Activated T-helper 1 cell treated with anti-CD3 and anti-CD28 coated beads, Interleukin-12 subunit alpha, Interleukin-12 subunit beta, Interleukin-2, Interleukin-4 antibody, amounts not matched to agents 30 ng/mL and 10 ng/mL and 1 ng/mL, durations not matched to agents 14 hours and 24 hours and 36 hours (primary cell): ENCODE measurements at places on chromosomes 12 and 14.

GRCh38 chr12:96020314-96021003 is 14.9 kb downstream of the LTA4H start:
- no peak for DNase-seq

GRCh38 chr12:126860210-126860609 is 1406.8 kb upstream of the TMEM132C start:
- DNase-seq: no peak

DNA sequence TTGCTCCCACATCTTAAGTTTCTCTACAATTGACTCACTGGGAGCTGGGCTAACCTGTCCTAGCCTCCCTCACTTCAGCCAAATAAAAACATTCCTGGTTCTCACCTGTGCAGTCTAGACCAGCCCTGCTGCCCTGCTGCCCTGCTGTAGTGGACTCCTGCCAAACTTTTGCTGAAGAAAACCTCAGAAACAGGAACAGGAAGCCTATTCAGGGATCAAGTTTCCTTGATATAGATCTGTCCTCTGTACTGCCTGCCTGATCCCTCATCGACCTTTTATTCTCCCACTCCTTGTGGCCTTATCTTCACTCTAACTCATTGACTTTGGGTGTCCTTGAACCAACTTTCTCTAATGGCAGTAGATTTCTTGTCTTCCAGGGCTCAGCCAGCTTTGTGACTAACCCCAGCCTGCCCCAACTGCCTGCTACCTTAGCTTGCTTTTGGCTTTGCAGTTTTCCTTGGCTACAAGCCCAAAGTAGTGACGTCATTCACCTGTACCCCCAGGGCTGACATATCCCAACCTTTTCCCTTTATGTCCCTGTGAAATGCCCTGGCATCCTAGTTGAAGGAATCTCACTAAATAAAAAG is 234.8 kb downstream of the DUSP6 start:
- no peak for DNase-seq

DNA sequence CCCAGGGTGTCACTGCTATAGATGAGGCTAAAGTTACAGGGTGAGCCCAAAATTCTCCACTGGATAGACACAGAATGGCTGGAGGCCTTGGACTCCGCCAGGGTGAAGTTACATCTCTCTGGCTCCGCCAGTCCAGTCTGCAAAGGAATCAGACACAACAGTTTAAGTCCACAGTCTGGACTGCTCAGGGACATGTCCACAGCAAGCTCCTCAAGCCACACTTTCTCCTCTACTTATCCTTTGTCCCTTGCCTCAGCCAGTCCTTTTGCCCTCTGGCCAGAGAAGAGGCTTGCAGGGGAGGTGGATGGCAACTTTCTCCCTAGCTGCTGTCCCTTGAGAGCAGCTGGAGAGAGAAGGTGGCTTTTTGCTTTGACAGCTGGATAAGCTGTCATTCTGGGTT is 28.0 kb downstream of the PTPRB start:
- DNase-seq: no peak

DNA sequence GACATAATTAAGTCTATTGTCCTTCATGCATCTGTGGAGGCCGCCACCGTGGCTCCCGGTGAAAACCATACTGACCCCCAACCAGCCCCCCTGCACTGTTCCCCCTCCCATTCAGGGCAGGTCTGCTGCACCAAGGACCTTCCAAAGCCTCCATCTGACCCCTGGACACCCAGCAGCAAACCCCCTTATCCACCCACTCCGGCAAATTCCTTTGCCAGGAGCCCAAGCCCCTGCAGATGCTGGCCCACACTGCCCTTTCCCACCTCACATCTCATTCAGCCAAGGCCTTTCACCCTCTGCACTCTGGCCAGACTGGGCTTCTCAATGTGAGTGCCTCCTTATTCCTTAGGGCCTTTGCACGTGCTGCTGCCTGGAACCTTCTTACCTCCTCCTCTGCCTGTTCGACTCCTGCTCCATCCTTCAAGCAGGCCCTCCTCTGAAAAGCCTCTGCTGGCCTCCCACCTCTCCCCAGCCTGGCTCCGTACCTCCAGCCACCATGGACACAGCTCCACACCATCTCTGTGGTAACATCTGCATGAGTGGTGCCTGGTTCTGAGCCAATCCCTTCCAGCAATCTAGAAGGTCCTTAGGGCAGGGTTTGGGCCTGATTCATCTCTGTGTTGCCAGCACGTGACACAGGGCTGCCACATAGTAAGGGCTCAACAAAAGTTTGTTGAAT is 230.7 kb downstream of the BCL11B start:
- no peak for DNase-seq

DNA sequence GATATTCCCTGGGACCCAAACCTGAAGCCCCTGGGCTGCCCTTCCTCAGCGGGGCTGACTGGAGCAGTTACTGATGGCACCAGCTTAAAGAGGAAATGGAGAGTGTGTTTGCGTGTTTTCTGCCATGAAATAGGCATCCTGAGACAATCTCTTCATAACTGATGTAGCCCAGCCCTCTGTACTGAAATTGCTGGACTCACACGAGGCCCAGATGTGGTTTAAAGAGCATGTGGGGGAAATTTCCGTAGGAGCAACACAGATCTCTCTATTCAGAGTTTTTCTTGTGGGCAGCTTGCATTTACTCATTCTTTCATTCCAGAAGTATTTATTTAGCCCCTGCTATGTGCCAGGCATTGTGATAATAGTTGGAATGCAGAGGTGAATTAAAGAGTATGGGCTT is 782.1 kb upstream of the TBX3 start:
- DNase-seq: no peak

DNA sequence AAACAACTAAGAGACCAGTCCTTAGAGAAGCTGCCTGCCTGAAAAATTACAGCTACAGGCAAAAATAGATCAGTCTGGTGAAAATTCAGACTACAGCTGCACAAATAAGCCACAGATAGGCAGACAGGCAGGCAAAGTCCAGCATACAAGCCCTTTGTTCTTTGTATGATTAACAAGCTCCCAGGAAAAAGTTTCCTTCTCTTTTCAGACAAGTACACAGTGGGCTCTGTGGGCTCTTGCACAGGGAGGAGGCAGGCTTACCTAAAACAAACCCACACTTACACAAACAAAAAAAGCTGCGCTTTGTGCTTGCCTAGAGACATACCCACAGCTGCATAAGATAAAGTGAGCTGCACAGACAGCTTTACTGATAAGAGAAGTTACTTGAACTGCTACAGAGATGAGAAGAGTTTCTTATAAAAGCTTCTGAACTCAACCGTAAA is 7.7 kb downstream of the OR6C68 start:
- DNase-seq: no peak

- no peak for DNase-seq
Measured at GRCh38 chr12:109264943-109265650, 44.0 kb downstream of the FOXN4 start.

- no peak for DNase-seq
Measured at GRCh38 chr14:53161758-53162435, 8.8 kb upstream of the DDHD1 start.

- DNase-seq: no peak
Measured at GRCh38 chr12:131734336-131735152, 23.7 kb downstream of the SFSWAP start.

DNA sequence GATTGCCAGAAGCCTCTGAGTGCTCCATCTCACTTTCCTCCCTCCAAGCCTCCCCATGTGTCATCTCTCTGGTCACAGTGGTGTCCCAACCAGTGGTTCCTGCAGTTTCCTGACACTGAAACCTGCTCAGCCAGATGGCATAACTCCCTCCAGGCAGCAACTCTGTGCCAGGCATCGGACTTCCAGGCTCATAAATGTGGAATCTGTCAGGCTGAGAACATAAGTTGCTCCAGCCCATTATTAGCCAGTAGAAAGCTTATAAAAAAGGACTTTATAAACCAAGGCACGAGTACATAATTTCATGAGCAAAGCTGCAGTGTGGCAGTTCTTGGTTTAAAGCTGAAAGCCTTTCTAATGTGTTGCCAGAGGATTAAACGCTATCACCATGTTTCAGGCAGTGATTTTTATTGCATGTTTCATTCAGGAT is 194.3 kb downstream of the DACT1 start:
- DNase-seq: no peak

- no peak for DNase-seq
Measured at GRCh38 chr12:76329159-76329558, 19.1 kb downstream of the BBS10 start.

GRCh38 chr14:74239848-74240793 is 872 bp downstream of the VSX2 start:
- DNase-seq: no peak

DNA sequence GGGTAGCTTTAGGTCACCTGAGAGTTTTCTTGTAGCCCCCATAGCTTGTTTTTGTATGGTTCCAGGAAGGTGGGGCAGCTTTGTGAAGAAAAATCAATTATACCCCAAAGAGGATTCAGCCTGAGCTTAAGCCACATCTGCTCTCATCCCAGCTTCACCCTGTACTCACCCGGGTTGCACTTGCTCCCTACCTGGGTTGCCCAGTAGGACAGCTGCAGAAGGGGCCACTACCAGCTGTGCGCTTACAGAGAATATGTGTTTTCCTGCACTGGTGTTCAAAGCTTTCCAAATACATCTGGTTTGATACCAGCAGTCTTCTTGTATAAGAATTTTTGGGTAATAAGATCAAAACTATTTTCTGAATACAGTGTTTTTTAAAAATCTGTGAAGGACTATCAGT is 3.0 kb upstream of the SLC38A1 start:
- DNase-seq: no peak

DNA sequence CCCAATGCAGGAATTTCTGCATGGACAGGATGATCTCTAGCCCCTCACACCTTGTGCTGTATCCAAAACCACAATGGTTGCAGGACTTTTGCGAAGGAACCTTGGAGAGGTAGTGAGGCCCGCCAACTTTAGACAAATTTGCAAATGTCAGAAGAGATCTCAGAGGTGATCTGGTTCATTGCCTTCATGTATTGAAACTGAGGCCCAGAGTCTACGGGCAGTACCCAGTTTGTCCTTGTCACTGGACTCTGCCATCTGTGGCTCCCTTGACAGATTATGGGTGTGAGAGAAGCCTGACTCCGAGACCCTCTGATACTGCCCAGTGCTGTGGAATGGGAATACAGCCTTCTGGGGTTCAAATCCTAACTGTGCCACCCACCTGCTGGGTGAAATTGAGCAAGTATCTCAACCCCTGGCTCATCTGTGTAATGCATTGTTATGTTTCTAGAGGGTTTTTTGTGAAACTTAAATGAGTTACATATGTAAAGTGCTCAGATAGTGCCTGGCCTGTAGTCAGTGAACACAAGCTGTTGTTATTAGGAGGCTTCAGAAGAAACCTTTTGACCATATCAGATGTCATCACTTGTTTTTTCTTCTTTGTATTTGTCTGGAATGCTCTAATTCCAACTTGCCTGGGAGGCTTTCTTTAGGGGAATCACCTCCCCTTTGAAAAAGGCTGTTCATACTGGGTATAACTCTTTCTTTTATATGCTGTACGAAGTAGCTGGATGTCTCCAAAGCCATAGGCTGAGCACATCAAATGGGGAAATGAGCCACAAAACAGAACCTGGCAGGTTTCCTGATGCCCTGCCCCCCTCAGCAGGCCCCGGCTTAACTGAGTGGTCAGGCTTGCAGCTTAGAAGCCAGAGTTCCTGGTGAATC is 71.4 kb upstream of the SRSF5 start:
- no peak for DNase-seq
